ENCODE measurements at places on chromosomes 3 and 15. TPM values are rescaled to one million over a fixed set of nuclear protein-coding genes. Genes with fewer than 3 reads are reported as not detected.

Gene TM4SF18
- not detected for total RNA-seq

Gene REC114
- total RNA-seq, result not detected

Gene TP63
- 77.4 TPM for total RNA-seq

Gene CFAP92
- total RNA-seq, result 0.19 TPM

Gene GABRA5
- not detected for total RNA-seq

Gene PTPRG
- total RNA-seq, result 14.4 TPM

Gene TMPRSS7
- not detected for total RNA-seq

Gene SNX22
- total RNA-seq, result 0.05 TPM

Gene ADGRG7
- total RNA-seq, result not detected

Gene SPRED1
- total RNA-seq, result 9.6 TPM

Gene CHRM5
- total RNA-seq, result not detected

Gene CPNE4
- not detected for total RNA-seq

Gene CA12
- 113 TPM for total RNA-seq

Gene TMOD2
- total RNA-seq, result 2.7 TPM

Gene RAD51
- total RNA-seq, result 10.8 TPM

Gene ESYT3
- 0.28 TPM for total RNA-seq

Gene ZNF80
- total RNA-seq, result not detected

Gene TMEM108
- not detected for total RNA-seq

Gene TLNRD1
- total RNA-seq, result 22.4 TPM

Gene GOLGA8J
- not detected for total RNA-seq

Gene NTRK3
- total RNA-seq, result not detected

Gene MYO5A
- total RNA-seq, result 11.3 TPM

Gene FBXO40
- total RNA-seq, result not detected

Gene HEG1
- 13.1 TPM for total RNA-seq

Gene BMF
- 0.78 TPM for total RNA-seq

Gene TLR9
- total RNA-seq, result 0.07 TPM

Gene LTF
- total RNA-seq, result not detected

Gene MCF2L2
- total RNA-seq, result 0.28 TPM

Gene RGMA
- 6.6 TPM for total RNA-seq
